ENCODE measurements at places on chromosomes 12 and 14.

GRCh38 chr14:89674936-89675335 is 257.9 kb upstream of the FOXN3 start:
- no peak for DNase-seq

DNA sequence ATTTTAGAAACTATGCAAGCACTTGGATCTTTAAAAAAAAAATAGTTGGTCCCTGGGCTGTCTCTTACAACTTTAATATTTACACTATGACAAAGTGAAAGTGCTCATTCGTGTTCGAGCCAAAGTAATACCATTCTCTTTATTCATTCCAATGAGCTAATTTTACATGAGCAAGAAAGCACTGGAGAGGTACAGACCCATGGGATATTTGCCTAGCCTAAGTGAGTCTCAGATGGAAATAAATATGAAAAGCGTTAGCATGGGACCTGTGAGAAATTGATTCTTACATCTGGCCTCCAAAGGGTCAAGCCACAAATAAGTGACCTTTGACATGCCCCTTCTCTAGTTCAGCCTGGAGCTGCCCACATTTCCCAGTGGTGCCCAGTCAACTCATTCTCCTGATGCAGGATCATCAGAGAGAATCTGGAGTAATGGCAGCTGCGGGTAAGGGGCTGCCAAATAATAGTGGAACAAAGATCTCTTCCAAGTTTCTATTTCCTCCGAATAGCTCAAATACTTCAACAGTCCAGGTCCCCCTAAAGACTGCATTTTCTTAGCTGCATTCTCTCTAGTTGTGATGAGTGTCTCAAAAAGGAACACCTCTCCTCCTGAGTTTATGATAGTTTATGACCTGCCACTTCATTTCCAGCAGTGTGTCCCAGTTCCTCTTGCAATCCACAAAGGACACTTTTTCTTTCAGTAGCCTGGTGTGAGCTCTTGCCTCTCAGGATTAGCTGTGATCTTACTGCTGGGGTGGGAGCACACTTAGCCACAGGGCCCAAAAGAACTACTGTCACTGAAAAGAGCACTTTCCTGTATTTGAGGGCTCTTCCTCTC is 208.2 kb downstream of the DAD1 start:
- no peak for DNase-seq

DNA sequence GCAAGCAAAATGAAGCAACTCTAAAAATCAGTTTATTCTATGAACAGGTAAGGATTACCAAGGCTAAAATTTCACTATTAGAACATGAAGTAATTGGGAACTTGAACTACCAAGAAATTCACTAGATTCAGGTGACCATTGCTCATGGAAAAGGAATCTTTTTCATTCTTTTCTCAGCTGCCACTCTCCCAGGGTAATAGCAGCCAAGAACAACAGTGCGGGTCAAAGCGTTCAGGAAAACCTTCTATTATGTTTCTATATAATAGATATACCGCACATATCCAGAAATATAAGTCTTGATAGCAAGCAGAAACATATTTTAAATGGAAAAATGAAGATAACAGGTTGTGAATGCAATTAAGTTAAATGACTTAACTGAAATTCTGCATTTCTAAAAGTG is 125.6 kb downstream of the NELL2 start:
- no peak for DNase-seq

GRCh38 chr14:100332797-100333196 is 9.7 kb downstream of the SLC25A47 start:
- no peak for DNase-seq

DNA sequence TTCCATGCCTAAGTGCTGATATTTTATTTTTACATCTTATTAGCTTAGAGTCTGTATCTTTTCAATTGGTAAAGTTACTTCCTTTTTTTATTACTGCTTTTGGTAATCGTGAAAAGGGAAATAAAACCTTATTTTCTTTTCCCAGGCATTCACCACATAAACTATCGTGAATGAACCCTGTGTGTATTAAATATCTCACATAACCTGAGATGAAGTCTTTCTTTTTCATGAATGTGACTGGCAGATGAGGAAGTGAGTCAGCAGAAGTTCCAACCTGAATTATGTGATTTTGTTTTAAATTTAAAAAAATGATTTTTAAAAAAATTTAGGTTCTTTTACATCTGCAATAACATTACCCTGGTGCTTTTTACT is 26.0 kb downstream of the MYBPC1 start:
- no peak for DNase-seq

DNA sequence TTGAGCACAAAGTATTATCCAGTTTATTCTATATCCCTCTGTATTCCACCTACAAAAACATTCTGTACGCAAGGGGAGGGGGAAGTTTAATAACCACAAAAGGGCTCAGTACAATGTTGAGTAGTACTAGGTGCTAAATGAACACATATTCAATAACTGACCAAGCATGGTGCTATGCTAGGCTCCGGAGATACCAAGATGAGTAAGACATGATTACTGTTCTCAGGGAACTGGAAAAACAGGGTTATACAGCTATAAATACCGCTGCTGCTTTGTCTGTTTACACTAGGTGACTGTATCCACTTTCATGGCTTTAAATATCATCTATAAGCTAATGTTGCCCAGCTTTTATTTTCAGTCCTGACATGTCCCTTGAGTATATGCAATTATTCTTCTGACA is 135.8 kb downstream of the INSM2 start:
- no peak for DNase-seq

GRCh38 chr12:40216516-40217288 is 8.1 kb upstream of the LRRK2 start:
- no peak for DNase-seq

- no peak for DNase-seq
Measured at GRCh38 chr12:6193853-6194815, 6.1 kb upstream of the CD9 start.

DNA sequence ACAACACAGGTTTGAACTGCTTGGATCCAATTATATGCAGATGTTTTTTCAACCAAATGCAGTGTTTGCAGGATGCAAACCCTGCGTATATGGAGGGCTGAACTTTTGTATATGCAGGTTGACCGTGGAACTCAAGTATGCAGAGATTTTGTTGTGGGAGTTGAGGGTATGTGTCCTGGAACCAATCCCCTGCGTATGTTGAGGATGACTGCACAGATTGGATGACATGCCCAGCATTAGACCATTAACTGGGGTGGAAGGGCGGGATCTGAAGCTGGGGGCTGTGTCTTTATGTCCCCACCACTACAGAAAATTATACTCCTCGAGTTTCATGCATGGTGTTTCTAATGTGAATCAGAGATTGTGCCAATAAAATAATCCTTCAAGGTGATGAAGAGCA is 162.2 kb upstream of the RMST start:
- no peak for DNase-seq

GRCh38 chr14:64218344-64219240 is 75.6 kb downstream of the ESR2 start:
- DNase-seq: no peak

DNA sequence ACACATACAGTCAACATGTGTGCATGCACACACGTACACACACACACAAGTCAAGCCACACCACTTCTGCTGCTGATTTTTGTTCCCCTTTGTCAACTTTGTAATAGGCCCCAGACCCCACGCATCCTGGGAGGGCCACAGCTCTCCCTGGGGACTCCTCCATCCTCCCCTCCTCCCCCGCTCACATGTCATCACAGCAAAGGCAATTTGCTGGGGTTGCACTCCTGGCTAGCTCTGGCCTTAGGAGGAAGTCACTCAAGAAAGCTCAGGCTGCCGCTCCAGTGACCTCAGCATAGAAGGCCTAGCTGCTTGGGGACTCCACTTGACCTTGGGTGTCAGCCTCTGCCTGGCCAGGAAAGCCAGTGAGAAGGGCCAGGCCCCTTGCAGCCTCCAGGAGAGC is 27.2 kb downstream of the NGB start:
- DNase-seq: no peak

DNA sequence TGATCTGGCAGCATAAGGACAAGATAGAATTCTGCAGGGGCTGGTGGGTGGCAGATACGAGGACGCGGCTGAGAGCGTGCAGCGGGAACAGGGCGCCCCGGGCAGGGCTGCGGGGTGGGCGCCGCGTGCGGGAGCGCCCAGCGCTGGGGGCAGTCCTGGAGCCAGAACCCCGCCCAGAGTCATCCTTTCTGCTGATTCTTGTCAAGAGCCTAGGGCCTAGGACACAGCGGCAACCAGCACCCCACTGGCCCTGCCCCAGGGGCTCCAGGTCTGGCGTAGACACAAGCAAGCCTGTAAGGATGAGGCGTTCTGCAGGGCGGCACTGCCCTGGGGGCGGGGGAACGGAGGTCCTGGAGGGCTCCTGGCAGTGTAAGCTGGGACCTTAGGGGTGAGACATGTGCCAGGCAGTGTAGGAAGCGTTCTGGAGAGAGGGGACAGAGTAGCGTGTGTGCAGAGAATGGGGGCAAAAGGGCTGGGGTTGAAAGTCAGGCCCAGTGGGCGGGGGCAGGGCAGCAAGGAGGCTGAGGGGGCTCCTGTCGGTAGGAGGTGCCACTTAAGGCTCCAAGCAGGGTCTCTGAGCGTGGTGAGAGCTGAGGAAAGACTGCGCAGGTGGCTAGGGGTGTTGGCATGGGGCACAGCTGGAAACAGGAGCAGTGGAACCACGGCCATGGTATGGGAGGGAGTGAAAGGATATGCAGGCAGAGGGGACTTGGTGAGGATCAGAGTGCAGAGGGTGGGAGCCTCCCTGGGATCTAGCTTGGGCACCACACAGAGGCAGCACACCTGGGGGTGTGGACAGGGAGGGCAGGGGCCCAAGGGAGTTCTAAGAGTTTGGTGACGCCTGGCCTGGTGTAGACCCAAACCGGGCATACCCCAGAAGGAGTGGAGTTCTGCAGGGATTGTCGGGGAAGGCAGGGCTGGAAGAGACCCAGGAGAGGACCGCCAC is 845 bp upstream of the AHNAK2 start:
- DNase-seq: no peak

- no peak for DNase-seq
Measured at GRCh38 chr12:83318386-83319098, 631.8 kb downstream of the TMTC2 start.

- DNase-seq: no peak
Measured at GRCh38 chr14:74579447-74580274, 32.4 kb downstream of the LTBP2 start.

DNA sequence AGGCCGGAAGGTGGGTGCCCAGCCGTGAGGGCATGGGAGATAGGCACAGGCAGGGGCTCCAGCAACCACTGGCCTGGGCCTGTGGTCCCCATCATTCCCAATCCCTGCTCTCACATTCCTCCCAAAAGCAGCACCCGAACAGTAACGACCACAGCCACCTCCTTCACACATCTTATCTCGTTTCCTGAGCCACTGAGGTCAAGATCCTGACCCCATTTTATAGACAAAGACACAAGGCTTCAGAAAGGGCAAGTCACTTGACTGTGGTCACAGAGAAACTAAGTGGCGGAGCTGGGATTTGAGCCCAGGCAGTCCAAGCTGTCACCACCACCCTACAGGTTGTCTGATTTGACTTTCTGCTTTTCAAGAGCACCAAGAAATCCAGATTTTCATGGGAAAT is 38.9 kb downstream of the DTX1 start:
- no peak for DNase-seq

DNA sequence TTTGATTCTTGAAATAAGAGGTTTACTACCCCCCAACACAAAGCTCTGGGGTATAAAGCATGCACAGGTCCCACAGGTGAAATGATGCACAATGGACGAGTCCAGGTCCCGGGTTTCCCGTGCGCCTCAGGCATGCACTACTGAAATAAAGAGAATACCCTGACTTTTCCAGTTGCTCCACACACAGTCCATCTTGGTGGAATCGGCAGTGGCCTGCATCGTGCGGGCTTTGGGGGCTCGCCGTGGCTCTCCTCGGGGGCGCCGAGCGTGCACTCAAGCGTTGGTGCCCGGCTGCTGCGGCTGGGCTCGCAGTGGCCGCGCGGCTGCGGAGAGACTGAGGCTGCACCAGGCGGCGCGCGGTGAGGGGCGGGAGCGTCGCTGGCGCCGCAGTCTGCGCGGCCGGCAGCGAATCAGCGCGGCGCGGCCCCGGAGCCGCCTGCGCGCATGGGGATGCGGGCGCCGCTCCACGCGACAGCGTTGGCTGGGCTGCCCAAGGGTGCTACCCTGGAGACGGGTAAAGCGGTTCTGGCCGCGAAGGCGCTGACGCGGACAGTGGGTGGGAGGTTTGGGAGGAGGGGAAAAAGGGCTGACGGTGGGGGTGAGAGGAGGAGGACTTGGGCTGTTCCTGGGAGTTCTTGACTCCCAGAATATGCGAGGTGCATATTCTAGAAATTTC is 53.8 kb upstream of the CCDC175 start:
- no peak for DNase-seq

GRCh38 chr12:38384816-38385378 is 68.3 kb downstream of the ALG10B start:
- no peak for DNase-seq

DNA sequence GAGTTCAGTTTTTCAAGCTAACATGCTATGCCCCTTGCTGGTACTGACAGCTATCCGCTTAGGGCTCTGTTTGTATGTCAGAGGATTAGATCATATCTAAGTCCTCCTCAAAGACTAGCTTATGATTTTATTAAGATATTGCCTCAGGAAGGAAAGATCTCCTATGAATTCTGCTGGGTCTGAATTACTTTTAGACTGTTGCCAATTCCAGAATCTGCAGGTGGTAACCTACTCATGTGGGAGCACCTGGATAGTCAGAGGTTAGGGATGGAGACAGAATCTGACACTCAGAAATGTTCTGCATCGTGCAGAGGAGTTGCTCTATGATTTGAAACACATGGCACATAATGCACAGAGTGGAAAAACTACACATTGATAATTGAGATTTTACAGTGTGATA is 843.4 kb downstream of the SLC6A15 start:
- no peak for DNase-seq

DNA sequence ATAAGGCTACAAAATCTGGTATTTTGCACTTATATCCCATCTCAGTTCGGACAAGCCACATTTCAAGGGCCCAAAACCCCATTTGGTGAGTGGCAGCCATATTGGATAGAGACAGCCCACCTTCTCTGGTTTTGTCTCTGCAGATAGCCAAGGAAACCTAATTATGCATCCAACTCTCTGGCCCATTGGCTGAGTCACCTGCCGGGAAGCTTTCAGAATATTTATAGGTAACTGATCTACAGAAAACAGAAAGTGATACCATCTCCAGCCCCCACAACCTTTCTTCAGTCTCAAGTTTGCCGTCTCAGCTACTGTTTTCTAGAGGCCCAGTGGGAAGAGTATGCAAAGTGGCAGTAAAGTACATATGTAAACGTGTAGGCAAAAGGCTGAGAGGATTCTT is 33.7 kb upstream of the PPP1CC start:
- peak; percentile 15 for DNase-seq

GRCh38 chr14:104892531-104893434 is 27.7 kb downstream of the CEP170B start:
- no peak for DNase-seq

- no peak for DNase-seq
Measured at GRCh38 chr12:115191342-115191741, 507.4 kb upstream of the TBX3 start.

- DNase-seq: no peak
Measured at GRCh38 chr12:67722296-67722695, 73.8 kb downstream of the DYRK2 start.

DNA sequence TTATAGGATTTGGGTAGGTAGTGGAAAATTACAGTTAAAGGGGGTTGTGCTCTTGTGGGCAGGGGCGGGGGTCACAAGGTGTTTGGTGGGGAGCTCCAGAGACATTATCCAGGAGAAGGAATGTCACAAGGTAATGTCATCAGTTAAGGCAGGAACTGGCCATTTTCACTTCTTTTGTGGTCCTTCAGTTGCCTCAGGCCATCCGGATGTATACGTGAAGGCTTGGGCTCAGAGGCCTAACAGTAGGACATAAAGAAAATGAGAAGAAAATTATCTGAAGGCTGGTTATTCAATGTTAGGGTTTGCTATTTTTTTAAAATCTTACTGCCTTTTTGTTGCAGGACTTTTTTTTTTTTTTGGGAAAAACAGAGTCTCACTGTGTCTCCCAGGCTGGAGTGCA is 2.5 kb upstream of the PSEN1 start:
- DNase-seq: no peak
